SK-N-SH (cell line): ENCODE measurements at places on chromosomes 16 and 17. TPM values are rescaled to one million over a fixed set of nuclear protein-coding genes. Genes with fewer than 3 reads are reported as not detected.

GRCh38 chr17:46063241-46063640, 64.2 kb downstream of the STH start:
- no peak overlapping the region for H3K4me3 ChIP-seq
- no peaks in the 10 kb centered on the region; the same call in 1 of the 2 replicates for H3K4me1 ChIP-seq
- no peaks in the 10 kb centered on the region for H3K27me3 ChIP-seq
- DNase-seq: no peak

FOXL1 gene
- 2.5 and 2.8 TPM in 2 replicates for polyA plus RNA-seq

DNA sequence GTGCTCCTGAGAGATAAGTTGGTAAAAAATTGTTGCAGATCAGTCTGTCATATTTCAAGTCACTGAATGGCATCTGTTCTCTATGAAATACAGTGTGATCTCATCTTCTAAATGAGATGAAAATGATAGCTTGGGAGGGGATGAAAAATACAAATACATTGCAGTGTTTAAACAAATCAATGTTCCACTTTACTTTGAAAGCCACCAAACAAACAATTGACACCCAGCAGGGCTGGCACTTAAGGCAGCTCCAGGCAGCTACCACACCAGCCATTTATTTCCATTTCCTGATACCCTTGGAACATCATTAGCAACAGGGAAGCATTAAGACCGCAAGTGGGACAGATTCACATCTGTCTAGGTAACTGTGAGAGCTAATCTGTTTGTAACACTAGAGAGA, 827.6 kb upstream of the KIF2B start:
- peak; percentile 36 for DNase-seq
- H3K36me3 ChIP-seq: no peaks in the 10 kb centered on the region
- no peak overlapping the region for H3K4me3 ChIP-seq

DNA sequence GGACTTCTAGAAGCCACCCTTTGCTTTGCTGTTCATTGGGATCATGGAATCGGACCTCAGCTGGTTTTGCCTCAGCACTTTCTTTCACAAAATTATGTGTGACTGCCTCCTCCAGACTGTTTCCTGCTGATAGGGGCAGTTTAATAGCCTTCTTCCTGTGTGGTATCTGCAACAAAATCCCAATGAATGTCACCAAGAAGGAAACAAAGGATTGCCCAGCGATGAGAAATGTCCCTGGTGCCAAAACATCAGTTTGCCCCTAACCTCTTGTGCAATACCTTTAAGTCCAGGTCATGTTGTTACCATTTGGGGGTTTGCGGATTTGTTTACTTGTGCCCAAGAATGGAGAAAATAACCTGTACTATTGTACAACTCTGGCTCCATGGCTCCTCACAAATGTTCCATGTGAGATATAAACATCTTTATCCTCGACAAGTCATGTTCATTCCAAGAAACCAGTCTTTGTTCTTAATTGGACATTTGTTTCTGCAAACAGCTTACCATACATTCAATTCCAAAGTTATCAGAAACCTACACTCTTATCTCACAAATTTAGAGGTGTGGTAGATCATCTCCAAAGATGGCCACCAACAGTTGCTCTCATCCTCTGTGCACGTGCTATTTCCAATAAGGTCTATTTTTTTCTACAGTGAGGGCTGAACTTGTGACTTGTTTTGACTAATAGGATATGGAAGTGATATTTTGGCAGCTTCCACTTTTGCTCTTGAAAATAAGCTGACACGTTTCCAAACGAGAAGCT, 14.8 kb downstream of the TAC4 start:
- no peak overlapping the region for H3K27ac ChIP-seq
- no peaks in the 10 kb centered on the region for H3K4me1 ChIP-seq
- DNase-seq: no peak
- peaks cover 53% of the 10 kb centered on the region for H3K36me3 ChIP-seq

CHD9NB gene
- polyA plus RNA-seq: 2.5 and 2.7 TPM in 2 replicates

DNA sequence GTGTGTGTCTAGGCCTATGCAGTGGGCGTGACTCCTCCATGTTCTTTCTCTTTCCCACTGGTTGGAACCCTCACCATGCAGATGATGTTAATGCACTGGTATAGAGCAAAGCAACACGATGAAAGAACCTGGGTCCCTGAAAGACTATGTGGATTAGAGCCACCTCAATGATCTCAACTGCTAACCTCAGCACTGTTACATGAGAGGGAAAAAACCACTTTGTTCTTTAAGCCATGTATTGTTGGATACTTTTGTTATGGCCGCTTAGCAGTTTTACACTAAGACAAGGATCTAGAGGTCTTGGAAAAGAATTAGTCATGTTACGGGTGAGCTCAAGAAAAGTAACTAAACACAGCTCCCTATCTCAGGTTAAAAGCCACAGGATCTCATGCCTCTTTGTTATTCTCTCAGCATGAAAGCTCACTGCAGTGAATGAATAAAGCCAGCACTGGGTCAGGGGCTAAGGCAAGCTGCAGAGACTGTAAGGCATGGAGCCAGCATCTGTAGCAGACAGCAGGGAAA, 56.6 kb upstream of the RBBP6 start:
- no peaks in the 10 kb centered on the region for H3K27me3 ChIP-seq
- H3K36me3 ChIP-seq: no peaks in the 10 kb centered on the region
- no peak for DNase-seq
- H3K4me3 ChIP-seq: no peak overlapping the region
- no peaks in the 10 kb centered on the region for H3K4me1 ChIP-seq

GRCh38 chr17:62931101-62931500, 34.9 kb upstream of the TANC2 start:
- no peak for DNase-seq
- H3K36me3 ChIP-seq: no peaks in the 10 kb centered on the region
- H3K27me3 ChIP-seq: no peaks in the 10 kb centered on the region
- H3K4me3 ChIP-seq: no peak overlapping the region
- H3K4me1 ChIP-seq: peaks cover 2% of the 10 kb centered on the region; the same call in 1 of the 2 replicates
